ENCODE measurements at places on chromosomes 6 and 20.
A peak's percentile ranks its signal among the peaks of the same experiment; 100 is the strongest.

GRCh38 chr6:157988700-157989063, 7.0 kb downstream of the SYNJ2 start:
- DNase-seq = no peak

DNA sequence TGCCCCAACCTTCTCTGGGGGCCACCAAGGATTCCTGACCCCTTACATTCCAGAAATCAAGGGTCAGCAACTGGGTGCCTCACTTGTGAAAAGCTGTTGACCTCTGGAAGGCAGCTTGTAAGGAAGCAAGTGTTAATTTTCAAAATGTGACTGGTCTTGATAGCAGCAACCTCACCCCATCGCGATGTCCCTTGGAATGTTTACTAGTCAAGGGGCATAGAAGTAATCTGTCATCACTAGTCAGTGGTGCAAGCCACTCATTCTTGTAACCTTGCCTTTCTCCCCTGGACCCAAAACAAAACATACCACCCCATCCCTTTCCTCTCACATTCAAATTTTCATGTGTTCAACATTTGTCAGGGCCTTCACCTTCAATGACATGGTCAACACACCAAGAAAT, 30.5 kb downstream of the TBX18 start:
- no peak for DNase-seq

DNA sequence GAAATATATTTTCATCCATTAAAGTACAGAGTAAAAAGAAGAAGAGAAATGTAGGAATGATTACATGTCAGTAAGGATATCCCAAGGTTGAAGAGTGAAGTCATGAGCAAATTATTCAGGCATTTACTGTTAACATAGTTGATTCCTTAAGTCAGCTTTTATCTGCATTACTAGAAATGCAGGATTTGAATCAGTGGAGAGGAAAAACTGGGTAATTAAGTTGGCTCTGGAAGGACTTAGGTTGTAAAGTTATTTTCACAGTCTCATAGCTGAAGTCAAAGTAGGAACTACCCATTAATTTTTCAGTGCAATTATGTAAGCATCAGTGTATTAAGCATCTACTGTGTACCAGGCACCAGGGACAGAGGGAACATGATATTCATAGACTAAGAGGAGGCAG, 7.8 kb downstream of the NAA20 start:
- DNase-seq = no peak

DNA sequence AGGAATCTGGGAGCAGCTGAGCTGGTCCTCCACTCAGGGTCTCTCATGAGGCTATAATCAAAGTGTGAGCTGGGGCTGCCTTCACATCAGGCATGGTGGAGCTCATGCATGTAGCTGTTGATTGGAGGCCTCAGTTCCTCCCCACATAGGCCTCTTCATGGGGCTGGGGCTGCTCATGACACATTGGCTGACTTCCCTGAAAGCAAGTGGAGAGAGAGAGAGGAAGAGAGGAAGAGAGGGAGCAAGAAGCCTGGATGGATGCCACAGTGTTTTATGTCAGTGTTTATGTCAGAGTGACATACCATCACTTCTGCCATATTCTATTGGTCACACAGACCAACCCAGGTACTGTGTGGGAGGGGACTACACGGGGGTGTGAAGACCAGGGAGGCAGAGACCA, 43.8 kb downstream of the EYA2 start:
- DNase-seq = no peak

DNA sequence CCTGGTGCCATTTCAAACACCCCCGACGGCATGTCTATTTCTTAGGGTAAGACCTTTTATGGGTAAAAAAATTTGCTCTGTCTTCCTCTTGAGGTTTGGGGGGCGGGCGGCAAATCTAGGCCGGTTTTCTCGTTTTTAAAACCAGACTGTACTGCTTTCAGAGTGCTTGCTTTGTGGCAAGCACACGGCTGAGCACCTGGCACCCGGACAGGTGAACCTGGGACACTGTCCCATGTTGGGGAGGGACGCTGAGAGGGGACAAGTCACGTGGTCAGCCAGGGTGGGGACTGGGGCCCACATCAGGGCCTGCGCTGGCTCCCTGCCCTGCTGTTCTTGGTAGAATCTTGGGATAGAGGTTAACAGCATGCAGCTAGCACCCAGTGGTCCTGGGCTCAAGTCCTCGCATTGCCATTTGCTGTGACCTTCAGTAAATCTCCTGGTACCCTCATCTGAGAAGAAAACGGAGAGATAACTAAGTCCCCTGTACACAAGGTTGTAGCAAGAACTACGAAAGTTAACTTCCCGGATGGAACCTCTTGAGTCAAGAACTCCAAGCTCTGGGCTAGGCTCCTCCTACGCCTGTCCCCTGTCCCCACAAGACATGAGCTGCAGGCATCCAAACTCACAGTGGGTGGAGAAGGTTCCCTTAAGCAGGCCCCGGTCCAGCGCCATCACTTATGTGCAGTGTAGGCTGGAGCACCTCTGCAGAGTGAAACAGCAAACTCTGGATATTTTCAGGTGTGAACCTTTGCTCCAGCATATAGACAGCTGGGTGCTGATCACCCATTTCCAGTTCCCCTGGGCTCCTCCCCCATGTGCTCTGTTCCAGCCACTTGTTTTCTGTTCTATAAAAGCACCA, 41.7 kb downstream of the PMEPA1 start:
- DNase-seq = no peak

DNA sequence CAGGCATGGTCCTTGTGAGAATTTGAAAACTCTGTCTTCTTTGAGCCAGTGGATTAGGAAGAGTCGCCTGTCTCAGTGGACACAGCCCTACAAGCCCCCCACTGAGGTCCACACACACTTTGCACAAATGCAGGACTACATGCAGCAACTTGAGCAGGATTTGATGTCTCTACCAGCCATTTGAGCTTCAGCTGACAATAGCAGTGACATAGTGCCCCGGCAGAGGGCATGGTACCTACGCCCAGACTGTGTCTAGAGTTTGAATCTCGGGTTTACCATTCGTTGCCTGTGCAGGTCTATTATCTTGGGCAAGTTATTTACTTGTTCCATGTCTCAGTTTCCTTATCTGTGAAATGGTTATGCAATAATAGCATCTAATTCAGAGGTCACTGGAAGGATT, 580.1 kb downstream of the TFAP2B start:
- peak; percentile 3 for DNase-seq

GRCh38 chr6:157762636-157763035, 60.4 kb upstream of the SNX9 start:
- peak; percentile 34 for DNase-seq

- DNase-seq = no peak
Observed at GRCh38 chr6:88238901-88239300, 72.8 kb upstream of the CNR1 start.

DNA sequence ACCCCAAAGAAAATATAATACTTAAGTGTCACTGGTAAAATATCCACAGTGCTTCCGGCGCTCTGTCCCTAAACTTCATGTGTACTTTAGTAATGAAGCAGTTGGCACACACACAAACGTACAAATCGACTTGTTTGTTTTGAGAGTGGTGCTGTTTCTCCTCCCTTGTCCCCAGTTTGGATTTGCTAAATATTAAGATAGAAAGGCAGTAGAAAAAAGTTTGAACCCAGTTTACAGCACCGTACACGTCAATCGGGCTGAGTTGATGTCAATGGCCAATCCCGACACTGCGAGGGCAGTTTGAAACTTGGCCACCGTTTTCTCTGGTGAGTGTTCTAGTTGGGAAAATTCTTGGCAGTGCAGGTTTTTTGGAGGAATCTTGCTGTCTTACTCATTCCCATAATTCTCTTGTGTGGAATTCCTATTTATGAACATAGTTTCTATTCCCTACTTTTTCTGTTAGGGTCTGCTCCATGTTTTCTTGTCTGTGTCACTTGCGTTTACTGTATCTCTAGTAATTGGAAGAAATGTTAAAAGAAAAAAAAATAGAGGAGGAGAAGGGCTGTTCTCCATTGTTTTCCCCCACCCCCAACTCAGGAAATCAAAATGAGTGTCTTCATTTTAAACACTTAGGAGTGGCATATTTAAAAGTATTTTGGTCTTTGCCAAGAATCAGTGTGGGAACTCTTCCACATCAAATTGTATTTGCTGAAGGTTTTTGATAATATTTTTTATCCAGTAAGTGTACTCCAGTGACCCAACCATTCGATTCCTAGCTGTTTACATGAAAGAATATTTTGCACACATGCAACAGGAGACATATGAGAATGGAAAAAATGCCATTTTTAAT, 72.3 kb downstream of the OR2B2 start:
- DNase-seq = peak; percentile 65

- DNase-seq = peak; percentile 91
Observed at GRCh38 chr6:11535801-11536230, 1.7 kb upstream of the TMEM170B start.

- DNase-seq = no peak
Observed at GRCh38 chr20:22099348-22099747, 393.9 kb downstream of the PAX1 start.

DNA sequence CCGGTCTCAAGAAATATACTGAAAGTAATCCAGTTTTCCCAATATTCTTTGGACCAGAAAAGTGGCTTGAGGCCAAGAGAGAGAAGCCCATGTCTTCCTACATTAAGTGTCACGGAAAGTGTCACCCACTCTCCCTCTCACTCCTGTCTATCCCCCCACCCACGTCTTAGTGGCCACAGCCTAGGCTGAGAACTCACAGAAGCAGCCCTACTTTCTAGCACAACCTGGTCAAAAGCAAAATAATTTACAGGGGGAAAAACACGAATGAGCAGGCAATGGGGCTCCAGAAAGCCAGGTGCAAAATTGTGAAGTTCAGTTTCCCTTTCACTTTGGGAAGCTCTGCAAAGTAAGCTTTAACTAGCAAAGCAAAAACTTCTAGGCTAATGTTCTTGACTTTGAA, 118.0 kb downstream of the OPRM1 start:
- DNase-seq = no peak

DNA sequence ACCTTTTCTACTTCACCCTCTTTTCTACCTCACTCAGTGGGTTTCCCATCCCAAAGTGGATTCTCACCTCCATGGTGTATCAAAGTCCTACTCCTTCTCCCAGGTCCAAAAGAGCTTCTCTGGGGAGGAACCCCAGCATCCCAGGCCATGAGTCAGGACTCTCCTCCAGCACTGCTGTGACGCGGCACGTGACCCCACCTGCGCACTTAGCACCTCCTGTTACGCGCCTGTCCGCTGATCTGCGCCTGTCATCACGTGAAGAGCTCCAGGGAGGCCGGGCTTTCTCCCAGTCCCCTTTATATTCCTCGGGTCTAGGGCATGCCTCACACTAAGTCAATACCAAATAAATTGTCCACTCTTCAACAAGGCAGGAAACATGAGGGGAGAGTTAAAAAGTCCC, 226.9 kb upstream of the QKI start:
- DNase-seq = no peak

DNA sequence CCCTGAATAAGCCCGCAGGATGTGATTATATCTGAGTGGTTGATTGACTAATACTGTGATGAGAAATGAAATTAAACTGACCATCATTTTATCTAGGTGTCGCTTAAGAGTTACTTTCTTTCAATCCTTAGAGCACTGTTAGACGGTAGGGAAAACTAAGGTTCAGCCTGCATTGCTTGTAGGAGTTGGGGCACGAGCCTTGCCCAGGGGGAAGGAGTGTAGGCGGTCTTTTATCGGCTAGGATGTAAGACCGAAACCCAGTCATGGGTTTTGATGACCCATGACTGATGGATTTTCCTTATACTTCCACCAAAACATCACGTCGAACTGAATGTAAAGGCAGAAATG, 392 bp upstream of the TASP1 start:
- DNase-seq = no peak

- DNase-seq = peak; percentile 66
Observed at GRCh38 chr6:4902363-4902762, 101.5 kb downstream of the RPP40 start.

GRCh38 chr6:56930846-56931245, 24.1 kb upstream of the BEND6 start:
- DNase-seq = no peak

GRCh38 chr6:90429713-90430112, 133.1 kb upstream of the BACH2 start:
- no peak for DNase-seq
